ENCODE measurements at places on chromosomes 2 and 18.

GRCh38 chr2:230075988-230076631, 7.4 kb upstream of the SLC16A14 start:
- no peak for DNase-seq

GRCh38 chr2:219149667-219150066, 10.9 kb downstream of the NHEJ1 start:
- no peak for DNase-seq

DNA sequence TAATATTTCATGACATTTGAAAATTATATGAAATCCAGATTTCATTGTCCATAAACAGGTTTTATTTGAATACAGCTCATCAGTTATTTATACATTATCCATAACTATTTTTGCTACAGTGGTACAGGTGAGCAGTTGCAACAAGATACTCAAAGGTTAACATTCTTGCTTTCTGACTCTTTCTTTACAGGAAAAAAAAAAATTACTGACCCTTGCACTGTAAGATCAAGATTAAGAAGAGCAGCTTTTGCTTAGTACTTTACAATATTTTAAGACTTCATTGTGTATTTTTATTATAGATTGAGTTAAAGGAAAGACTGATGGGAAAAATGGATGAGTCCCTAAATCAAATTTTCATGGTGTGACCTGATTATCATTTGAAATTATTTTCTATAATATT, 11.2 kb downstream of the ETAA1 start:
- DNase-seq = no peak

DNA sequence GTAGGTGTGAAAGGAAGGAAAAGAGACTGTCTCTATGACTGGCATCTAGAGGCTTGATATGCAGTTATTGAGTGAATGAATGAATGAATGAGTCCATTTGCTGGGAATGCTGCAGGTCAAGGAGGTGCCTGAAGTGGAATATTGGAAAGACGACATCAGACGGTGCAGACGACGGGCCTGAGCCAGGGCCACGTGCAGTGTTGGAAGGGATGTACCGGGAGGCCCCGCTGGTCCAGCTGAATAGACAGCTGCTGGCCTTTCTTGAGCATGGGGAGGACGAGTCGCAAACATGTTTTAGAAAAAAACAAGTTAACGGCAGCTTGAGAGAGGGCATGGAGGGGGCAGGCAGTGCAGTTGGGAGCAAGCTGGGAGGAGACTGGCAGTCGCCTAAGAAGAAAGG, 237.1 kb upstream of the PXDN start:
- DNase-seq = no peak

- no peak for DNase-seq
These were observed 74.0 kb downstream of the FRZB start for GRCh38 chr2:182792441-182792840.

DNA sequence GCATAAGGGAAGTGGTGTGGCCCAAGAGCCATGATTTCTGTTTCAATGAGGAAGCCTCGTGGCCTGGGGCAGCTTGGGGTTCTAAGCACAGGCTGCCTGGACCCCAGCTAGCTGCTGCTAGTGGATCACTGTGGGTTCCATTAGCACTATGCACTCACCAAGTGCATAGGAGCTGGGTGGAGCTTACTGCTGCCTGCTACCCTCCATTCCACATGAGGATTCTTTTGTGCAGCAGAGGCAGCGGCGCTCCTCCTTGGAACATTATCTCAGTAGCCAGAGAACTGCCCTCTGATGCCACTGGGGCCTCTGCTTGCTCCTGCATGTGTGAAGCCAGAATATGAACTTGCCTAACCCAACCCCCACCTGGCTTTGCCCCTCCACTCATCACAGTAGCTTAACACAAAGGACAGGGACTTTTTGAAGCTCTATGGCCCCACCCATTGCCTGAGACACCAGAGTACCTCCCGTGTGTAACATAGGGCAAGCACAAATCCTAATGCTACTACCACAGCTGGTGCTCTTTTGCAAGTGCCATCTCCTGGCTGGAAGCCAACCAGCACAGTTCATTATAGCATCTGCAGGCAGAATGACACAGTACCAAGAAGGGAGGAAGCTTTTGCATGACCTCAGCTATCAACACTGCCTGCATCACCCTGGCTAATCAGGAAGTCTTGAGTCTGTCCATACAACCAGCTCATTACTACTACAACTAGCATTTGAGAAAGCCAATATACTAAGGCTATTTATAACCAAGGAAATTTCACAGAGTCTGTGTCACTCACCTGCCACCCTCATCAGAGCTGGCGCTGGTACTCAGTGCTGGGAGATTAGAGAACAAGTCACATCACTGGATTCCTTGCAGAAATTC, 297.0 kb upstream of the GULP1 start:
- no peak for DNase-seq

GRCh38 chr2:219410390-219410789, 7.8 kb upstream of the DES start:
- DNase-seq = no peak

DNA sequence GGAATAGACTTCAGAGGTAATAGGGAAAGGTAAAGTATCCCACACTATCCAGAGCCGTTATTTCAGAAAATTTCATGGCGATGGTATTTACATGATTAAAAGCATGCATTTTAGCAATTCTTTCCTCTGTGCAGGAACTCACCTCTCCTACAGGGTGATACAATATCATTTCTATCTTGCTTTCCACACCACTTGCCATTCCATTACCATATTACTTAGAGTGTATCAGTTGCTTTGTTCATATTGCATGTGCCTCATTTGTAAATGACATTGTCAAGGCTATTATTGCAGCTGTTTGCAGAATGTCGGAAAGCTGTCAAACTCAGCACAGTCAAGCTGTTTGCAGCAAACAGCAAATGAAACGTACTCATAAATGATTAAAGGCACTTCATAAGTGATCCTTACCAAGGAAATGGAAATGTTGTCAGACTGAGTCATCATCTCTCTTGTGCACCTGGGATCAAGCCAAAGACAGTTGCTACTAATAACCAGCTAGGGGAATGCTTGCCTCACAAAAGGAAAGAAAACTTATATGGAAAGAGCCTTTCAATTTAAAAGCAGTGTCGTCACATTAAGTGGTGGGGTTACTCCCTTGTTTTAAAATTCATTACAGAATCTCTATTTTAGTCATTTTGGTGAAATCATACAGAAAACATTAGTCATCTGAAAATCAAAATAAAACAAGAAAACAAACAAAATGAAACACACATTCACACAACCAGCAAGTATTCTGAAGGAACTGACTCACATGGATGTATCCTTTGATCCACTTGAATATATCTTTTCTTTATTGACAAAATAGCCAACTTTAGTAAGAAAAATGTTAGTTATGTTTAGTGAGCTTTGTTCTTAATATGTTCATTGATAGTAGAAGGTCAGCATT, 1064.1 kb upstream of the CNTNAP5 start:
- DNase-seq = no peak

- no peak for DNase-seq
These were observed 470.6 kb upstream of the MEX3C start for GRCh38 chr18:51668101-51668500.

DNA sequence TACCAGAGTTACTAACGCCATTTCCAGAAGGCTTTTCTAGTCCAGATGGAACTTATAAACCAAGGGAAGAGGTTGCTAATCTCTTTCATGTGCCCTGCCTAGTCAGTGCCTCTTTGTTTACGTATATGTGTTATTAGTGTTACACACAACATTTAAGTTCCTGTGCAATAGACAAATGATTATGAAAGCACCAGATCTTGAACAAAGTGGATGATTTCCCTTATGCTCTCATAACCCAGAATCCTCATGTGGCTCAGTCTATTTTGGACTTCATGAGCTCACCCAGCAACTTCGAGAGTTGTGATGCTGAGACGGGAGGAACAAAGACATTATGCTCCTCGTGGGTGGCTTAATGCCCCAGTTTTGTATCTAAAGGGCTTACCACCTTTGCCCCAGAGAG, 214.4 kb upstream of the SP5 start:
- DNase-seq = no peak

DNA sequence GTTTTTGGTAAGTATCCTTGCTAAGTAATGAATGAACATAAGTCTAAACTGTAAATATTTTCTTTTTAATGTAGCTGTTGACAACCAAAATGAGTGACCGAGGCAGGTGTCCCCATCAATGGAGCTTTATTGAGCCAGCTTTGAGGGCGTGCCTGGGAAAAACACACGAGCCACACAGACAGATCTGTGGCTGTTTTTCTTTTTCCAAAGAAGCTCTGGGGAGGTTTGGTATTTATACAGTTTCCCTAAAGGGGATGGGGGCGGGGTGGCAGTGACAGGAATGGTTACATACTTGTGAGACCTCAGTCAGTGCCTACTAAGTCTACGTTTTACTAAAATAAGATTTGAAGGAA, 11.2 kb downstream of the DBI start:
- DNase-seq = no peak

GRCh38 chr2:237309416-237309815, 104.5 kb downstream of the COL6A3 start:
- no peak for DNase-seq

GRCh38 chr2:149648282-149649030, 60.9 kb upstream of the MMADHC start:
- DNase-seq = no peak

DNA sequence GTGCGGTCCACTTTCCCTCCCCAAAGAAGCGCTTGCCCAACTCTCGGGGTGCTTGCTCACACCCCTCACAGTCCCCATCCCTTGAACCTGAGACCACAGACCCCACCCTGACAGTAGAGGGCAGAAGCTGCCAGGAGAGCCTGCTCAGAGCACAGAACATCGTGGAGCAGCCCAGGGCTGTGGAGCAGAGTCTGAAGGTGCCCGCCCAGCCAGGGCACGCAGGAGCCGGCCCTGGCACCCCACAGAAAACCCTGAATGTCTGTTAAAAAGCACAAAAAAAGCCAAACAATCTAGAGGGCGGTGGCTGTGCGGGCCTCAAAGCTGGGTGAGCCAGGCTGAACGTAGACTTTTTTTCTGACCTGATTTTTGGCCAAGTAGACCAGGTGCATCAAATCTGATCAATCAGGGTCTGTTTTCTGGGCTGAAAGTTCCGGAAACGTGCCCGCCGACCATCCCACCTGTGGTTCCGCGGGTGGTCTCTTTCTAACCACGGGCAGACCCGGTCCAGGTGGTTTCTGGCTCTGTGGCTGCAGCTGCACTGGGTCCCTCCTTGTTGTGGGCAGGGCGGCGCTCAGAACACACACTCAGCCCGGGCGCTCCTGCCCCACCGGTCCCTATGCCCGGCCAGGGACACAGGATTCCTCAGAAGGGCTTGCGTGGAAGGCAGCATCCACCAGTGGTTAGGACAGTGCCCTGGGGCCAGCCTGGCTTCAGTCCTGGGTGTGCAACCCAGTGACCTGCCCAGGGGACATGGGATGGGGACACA, 66.3 kb downstream of the SLC66A2 start:
- no peak for DNase-seq

- no peak for DNase-seq
These were observed 41.9 kb upstream of the ZFP36L2 start for GRCh38 chr2:43268066-43268953.

GRCh38 chr18:25457601-25458000, 105.6 kb upstream of the ZNF521 start:
- no peak for DNase-seq

DNA sequence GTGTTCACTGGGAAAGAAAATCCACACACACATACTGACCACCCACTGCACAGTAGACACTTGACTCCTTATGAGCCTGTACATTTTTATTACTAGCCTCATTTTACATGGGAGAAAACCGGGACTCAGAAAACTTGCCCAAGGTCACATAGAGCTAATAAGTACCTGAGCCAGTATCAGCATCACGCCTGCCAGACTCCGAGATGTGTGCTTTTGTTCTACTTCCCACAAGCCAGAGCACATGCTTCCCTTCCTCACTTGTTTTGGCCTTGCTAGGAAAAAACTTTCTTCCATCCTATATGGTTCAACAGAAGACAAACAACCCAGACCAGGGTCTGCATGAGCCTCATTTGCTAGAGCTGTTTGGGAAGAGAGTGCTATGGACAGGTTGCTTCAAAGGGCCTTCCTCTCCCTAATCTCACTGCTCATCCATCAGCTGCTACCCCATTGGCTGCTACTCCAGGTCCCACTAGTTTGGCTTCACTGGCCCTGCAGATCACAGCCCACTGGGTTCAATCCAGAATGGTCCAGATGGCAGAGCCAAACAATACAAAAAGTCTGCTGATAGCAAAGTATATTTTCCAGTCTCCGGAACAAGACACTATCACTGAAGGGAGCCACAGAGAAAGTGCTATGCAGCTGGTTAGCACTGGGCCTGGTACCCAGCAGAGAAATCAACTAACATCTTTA, 63.9 kb downstream of the STK39 start:
- DNase-seq = no peak

- no peak for DNase-seq
These were observed 27.4 kb upstream of the CCNYL1 start for GRCh38 chr2:207683879-207684627.

- no peak for DNase-seq
These were observed 10.5 kb downstream of the AGXT start for GRCh38 chr2:240879105-240879504.

GRCh38 chr2:100174026-100174431, 31.6 kb upstream of the AFF3 start:
- no peak for DNase-seq

GRCh38 chr2:55103046-55103445, 52.8 kb upstream of the RTN4 start:
- no peak for DNase-seq

- no peak for DNase-seq
These were observed 1.1 kb downstream of the IGFBP5 start for GRCh38 chr2:216694082-216694825.

DNA sequence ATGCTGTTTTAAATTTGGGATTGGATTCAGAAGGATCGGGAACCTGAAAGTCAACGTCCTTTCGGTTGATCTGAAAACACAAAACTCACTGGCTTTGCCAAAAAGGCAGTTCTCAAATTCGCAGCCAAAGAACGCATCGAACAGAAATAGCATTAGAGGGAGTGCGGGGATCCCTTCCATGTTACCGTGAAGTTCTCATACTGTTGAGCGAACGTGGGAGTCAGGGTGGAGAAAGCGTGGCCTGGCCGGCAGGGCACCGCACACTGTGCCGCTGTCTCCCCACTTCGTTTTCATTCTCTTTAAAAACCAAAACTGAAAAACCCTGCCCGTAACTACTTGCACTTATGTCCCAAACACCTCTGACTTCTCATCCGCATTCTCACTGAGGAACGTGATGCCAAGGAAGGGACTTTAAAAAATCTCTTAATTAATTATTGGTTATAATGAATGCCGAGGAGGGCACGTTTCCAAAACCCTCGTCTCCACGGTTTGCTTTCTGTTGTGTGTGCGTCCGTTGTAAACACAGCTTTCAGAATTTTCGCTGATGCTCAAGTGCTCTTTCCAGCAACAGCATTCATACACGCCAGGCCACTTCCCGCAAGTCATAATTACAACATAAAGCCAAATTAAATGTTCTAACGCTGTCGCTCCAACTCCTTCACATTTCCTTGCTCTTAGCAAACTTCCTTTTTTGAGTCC, 60.9 kb upstream of the TWIST2 start:
- DNase-seq = no peak
